Aorta (tissue), 5 donors: ENCODE measurements at places on chromosomes 6 and 20. TPM values are rescaled to one million over a fixed set of nuclear protein-coding genes. Genes with fewer than 3 reads are reported as not detected.

DNA sequence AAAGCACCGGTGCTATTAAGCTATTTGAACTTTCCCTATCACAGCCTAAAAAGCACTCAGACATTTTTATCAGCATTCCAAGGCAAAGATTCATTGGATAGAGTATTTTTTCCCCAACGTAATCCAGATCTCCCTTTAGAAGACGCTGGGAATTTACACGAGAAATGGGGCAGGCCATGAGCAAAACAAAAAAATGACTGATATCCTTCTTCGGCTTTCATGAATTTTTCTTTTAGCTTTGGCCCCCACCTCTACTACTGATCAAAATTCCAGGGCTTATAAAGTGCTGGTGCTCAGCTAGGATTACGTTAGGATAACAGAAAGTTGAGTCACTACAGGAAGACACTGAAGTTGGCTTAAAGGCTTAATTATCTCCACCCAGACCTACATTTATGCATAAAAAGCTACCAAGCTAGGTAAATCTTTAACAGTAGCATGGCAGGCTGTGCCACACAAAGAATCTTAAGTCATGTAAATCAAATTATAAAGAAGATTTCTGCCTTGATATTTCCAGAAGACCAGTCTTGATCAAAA lies 418.5 kb upstream of the BTBD3 start:
- H3K4me3 ChIP-seq = no peak overlapping the region
- H3K27ac ChIP-seq = no peak overlapping the region
- no peaks in the 10 kb centered on the region for H3K36me3 ChIP-seq
- DNase-seq = no peak

- H3K36me3 ChIP-seq = peaks cover 6% of the 10 kb centered on the region
- no peaks in the 10 kb centered on the region for H3K4me1 ChIP-seq
- DNase-seq = no peak
- H3K4me3 ChIP-seq = no peak overlapping the region
- no peaks in the 10 kb centered on the region for H3K27me3 ChIP-seq
Observed at GRCh38 chr20:59025511-59025910, 6.3 kb downstream of the TUBB1 start.

DNA sequence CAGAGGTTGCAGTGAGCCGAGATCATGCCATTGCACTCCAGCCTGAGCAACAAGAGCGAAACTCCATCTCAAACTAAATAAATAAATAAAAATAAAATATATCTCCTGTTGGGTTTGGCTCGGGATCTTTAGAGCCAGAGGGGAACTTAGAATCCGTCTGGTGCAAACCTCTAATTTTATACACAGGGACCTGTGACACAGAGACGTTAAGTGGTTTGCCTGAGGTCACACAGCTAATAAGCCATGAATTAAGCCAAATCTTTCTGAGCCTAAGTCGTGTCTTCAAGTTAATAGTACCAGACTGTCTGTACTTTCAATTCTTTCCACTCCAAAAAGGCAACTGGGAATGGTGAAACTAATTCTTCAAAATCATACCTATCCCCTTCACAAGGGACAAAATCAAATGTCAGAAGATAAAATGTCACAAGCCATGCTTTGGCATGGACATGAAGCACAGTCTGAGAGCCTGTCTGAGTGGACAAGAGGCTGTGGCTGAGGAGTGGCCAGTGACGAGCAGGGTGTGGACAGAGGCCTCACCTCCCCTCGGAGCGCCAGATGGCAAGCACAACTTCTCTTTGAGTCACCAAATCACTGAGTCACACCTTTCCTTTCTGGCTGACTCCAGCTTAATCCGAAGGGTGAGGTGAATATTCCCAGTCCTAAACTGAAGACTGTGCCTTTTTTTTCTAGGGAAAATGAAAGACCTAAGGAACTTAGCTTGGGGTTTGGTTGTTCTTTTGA lies 177.4 kb downstream of the TFAP2A start:
- H3K27me3 ChIP-seq = no peaks in the 10 kb centered on the region
- H3K27ac ChIP-seq = no peak overlapping the region
- H3K4me1 ChIP-seq = no peaks in the 10 kb centered on the region
- no peaks in the 10 kb centered on the region for H3K36me3 ChIP-seq
- no peak overlapping the region for H3K4me3 ChIP-seq

- no peak overlapping the region for H3K4me3 ChIP-seq
- no peaks in the 10 kb centered on the region for H3K27me3 ChIP-seq
- DNase-seq = no peak
- H3K36me3 ChIP-seq = no peaks in the 10 kb centered on the region
Observed at GRCh38 chr6:39223555-39223954, 5.7 kb downstream of the KCNK5 start.

OPRM1 gene
- total RNA-seq = not detected

NINL gene
- 16.7 TPM for total RNA-seq

TMC2 gene
- not detected for total RNA-seq

DNA sequence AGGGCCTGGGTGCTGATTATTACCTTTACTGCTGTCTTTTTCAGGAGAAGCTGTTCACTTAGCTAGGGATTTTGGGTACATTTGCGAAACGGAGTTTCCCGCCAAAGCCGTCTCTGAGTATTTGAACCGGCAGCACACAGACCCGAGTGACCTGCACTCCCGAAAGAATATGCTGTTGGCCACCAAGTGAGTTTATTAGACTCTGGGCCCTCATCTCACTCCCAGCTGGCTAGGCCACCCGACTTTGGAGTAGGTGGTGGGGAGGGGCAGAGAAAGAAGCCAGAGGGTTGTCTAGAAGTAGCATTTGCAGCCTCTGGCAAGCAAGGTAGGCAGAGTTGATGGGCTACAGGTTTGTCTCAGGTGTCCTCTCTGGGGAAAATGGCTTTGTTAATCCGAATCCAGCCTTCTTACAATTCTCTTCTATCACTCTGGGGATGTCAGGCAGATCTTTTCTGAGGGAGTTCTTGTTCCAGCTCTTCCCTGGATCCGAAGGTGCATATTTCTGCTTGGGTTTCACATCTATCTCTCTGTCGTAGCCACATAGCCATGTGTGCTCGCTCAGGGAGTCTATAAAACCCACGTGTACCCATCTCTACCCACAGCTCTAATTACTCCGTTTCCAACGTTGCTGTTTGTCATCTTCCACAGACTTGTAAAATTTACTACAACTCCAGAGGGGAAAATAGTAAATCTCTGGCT lies 21.6 kb downstream of the TFAP2B start:
- H3K4me3 ChIP-seq = no peak overlapping the region
- H3K27ac ChIP-seq = no peak overlapping the region
- H3K36me3 ChIP-seq = no peaks in the 10 kb centered on the region
- no peaks in the 10 kb centered on the region for H3K27me3 ChIP-seq
- H3K4me1 ChIP-seq = no peaks in the 10 kb centered on the region

MTFR2 gene
- total RNA-seq = 0.39 TPM

DNA sequence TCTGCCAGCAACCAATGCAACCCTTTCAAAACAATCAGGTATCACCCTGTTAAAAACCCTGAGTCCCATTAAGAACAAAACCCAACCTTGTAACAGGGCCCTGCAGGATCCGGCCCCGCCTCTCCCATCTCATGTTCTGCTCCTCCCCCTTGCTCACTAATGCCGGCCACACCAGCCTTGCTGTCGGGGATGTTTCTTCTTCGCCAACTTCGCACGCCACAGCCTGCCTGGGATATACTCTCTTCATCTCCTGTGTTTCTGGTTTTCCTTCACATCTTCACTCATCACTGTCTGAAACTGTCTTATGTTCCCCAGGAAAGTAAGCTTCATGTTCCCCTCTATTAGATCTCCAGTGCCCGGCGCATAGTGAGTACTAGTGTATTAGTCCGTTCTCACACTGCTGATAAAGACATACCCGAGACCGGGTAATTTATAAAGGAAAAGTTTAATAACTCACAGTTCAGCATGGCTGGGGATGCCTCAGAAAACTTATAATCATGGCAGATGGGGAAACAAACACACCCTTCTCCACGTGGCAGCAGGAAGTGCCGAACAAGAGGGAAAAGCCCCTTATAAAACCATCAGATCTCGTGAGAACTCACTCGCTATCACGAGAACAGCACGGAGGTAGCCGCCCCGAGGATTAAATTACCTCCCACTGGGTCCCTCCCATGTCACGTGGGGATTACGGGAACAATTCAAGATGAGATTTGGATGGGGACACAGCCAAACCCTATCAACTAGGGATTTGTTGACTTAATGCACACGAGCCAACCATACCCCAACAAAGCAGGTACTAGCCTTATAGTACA lies 5.1 kb downstream of the TP53RK start:
- no peaks in the 10 kb centered on the region for H3K36me3 ChIP-seq
- H3K27me3 ChIP-seq = no peaks in the 10 kb centered on the region
- DNase-seq = peak; percentile 64
- peaks cover 4% of the 10 kb centered on the region for H3K4me1 ChIP-seq
- H3K27ac ChIP-seq = no peak overlapping the region

KHDC1L gene
- 0.66 TPM for total RNA-seq

CTSA gene
- total RNA-seq = 83.4 TPM

NELFE gene
- 42.2 TPM for total RNA-seq
